ENCODE measurements at places on chromosomes 1 and 21.

- no peak for ATAC-seq
These were observed 36.1 kb upstream of the B3GALT5 start for GRCh38 chr21:39576518-39577128.

- no peak for ATAC-seq
These were observed 508.0 kb downstream of the PLPP3 start for GRCh38 chr1:56071351-56071750.

DNA sequence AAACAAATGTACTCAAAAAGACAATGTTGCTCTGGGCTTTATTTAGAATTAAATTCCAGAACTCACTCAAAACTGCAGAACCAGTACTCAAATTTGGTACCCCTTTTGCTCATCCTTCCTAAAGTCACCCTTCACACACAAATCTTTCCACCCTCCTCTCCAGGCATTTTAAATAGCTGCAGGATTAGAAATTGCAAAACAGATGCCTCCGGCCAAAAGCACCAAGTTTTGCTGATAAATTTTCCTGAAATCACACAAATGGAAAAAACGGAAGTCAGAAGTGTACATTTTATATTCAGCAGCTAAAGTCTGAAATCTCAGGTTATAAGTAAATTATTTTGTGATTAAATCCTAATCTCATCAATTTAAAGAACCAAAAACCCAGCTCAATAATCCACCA, 147.0 kb downstream of the NRIP1 start:
- no peak for ATAC-seq

DNA sequence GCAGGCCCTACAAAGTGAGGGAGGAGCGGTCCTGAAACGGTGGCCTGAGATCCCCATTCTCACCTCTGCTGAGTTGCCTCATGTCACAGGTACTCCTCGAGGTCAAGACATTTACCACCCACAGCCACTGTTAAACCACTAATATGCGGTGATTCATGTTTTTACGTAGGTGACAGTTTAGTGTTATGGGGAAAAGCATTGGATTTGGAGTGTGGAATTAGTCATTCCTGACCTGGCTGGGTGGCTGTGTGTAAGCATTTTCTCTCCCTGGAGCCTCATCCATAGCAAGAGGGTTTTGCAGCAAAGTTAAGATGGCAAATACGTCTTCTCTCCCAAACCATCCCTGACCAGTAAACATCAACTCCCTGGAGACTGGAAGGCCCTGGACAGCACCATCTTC, 57.8 kb upstream of the KCNJ6 start:
- no peak for ATAC-seq

DNA sequence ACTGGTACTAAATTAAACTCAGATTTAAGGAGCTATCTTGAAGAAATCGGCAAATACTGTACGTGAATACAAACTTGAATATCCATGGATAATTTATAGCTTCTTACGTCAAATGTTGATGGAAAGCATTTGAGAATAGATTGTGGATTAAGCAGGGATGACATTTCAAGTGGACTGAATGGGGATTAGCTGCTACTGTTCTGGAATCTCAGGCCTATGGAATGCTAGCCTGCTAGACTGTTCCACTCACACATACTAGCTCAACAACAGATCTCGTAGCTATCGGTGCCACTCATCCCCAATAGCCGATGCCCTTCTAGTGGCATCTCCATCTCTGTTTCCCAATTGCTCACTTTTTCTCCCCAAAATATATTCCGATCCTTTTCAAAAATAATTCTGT, 62.0 kb upstream of the USP25 start:
- no peak for ATAC-seq

DNA sequence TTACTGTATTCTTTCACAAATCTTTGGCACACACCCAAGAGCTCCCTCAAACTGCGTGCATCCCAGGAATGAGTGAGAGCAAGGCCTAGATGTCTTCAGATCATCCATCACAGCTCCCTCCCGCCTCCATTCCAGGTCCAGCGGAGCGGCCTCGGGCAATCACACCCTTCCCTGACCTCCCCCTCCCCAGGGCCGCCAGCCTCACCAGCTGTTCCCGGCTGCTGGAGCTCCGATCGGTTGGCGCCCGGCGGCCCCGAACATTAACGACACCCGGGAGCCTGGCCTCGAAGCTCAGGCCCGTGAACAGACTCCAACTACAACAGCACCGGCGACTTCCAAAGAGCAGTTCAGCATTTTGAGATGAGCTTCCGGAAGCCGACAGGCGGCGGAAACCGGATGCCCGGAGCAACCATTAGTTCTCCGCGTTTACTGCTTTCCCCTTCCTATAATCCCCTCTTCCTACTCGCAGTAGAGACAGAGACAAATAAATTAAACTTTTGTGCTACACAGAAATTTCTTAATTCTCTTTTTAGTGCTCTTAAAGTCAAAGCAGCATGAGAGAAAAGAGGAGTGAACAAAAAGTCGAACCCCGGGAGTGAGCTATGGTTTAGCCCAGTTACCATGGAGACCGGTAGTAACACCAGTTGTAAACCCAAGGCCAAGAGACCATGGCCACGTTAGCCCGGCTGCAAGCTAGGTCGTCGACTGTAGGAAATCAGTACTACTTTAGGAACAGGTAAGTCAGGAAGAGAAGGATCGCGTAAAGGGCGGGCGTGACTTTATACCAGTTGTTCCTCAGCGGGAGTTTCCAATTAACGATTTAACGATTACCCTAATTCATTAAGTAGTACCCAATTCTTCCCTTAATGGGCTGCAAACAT, at the start of the genes GPATCH2 and SPATA17:
Gene GPATCH2 (minus strand): TSS at position 380 of the 881 bp plus-strand sequence. CDS start 119 bp downstream, at position 261.
Gene SPATA17 (plus strand): TSS at position 634 of the 881 bp plus-strand sequence. CDS start 35 bp downstream, at position 669.
- ATAC-seq = peak; percentile 94

GRCh38 chr21:42229676-42230075, 10.7 kb downstream of the ABCG1 start:
- ATAC-seq = no peak

- no peak for ATAC-seq
These were observed 78.3 kb downstream of the NPHP4 start for GRCh38 chr1:5913876-5914275.
